Urothelium cell line (cell line): ENCODE measurements at places on chromosomes 6 and 20.
A peak's percentile ranks its signal among the peaks of the same experiment; 100 is the strongest.

DNA sequence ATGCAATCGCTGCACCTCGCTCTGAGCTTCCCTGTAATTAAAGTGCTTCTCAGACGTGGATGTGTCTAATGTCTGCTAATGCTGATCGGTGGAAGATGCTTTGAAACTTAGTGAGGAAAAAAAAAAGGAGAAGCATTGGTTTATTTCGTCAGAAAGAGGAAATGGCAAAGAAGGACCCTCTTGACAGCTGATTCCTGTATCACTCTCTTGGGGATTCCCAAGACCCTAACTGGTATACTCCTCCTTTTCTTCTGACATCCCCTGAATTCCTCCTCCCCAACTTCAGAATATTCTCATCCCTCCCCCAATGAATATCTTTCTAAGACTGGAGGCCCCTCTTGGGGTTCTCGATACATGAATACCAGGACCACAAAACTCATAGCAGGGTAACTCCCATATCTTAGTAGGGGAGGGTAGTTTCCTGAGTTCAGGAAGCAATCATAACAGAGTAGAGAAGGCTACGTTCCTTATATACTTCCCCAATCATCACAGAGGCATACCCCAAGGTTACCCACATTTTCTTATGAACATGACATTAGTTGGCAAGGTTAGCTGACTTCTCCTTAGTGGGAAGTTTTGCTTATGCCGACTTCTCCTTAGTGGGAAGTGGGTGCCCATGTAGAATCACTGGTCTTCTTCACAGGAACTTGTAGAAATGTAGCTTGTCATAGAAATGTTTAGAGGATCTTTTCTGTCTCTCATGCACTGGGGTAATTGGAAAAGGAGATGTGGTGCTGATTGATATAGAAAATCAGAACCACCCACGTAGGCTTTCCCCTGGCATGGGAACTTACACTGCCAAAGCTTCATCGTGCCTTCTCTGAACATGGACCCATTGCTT is 63.8 kb upstream of the ATXN1 start:
- DNase-seq, result no peak

DNA sequence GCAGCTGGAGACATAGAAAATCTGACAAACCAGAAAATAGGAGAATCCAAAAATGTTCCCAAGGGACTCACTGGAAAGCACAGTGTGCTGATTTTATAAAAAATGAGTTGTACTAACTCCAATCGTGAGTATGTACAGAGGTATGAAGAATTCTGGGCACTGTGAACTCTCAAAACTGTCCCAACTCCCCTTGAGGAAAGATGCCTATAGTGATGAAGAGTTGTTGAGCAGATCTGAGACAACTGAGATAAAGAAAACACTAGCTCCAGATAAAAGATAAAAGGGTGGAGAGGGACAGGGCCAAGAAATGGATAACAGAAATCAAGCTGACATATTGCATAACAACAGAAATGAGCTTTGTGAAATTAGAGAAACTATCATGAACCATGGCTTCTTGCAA is 481.4 kb downstream of the MAFB start:
- no peak for DNase-seq

DNA sequence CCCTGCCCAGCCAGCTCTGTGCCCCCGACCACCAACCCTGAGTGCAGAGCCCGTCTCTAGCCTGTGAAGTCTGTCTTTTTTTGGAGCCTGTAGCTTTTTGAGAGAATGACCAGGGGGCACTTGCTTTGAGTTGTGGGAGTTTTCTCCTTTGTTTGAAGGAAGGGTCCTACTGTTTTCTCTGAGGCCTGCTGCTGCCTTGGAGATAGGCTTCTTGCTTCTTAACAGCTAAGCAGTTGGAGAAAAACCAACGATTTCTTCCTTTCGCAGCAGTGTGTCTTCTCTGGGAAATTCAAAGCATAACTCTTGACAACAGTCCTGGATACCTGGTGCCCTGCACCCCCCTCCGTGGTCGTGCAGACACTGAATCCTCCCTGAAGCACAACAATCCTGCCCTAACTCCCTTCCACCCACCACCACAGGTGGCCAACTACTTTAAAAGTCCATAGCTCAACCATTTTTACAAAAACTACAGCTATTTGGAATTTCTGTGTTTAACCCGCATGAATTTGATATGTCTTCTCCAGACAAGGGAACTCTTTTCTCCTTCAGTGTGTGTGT is 61.0 kb downstream of the FAM50B start:
- DNase-seq, result no peak

GRCh38 chr6:113854531-113855499 is 2.3 kb upstream of the MARCKS start:
- DNase-seq, result no peak

- DNase-seq, result no peak
These were observed 135.7 kb downstream of the IBTK start for GRCh38 chr6:82111818-82112217.

GRCh38 chr20:61346996-61347395 is 94.9 kb downstream of the CDH4 start:
- no peak for DNase-seq

- no peak for DNase-seq
These were observed 24.2 kb downstream of the TFAP2A start for GRCh38 chr6:10390495-10391298.

DNA sequence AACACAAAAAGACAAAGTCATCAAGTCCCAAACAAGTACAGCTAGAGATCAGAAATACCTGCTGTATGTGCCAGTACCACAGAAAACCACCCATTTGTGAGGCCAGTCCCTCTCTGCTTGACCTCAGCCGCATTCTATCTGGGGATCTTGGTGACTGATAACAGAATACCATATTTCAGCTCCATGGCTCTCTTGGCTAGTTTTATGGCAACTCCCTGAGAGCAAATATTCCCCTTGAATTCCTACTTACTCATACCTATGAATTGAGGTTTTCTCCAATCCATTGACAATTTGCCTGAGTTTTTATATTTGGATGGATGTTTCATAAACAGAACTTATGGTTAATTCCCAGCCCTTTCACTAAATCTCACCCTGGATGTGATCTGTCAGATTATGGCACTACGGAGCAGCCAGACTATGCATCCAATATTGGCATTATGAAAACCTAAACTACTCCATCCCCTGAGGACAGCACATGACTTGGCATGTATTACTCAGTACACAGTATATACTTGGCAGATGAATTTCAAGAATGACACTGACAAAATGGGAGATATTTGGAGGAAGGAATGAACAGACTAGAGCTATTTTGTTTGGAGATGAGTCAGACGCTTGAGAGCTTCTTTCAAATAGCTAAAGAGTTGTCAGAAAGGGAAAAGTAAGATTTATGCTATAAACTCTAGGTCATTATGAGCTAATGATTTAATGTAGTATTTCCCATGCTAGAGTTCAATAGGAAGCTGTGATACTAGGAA is 95.7 kb downstream of the PRDM1 start:
- DNase-seq, result peak; percentile 8

- DNase-seq, result no peak
These were observed 114.5 kb downstream of the FYN start for GRCh38 chr6:111758608-111759329.

DNA sequence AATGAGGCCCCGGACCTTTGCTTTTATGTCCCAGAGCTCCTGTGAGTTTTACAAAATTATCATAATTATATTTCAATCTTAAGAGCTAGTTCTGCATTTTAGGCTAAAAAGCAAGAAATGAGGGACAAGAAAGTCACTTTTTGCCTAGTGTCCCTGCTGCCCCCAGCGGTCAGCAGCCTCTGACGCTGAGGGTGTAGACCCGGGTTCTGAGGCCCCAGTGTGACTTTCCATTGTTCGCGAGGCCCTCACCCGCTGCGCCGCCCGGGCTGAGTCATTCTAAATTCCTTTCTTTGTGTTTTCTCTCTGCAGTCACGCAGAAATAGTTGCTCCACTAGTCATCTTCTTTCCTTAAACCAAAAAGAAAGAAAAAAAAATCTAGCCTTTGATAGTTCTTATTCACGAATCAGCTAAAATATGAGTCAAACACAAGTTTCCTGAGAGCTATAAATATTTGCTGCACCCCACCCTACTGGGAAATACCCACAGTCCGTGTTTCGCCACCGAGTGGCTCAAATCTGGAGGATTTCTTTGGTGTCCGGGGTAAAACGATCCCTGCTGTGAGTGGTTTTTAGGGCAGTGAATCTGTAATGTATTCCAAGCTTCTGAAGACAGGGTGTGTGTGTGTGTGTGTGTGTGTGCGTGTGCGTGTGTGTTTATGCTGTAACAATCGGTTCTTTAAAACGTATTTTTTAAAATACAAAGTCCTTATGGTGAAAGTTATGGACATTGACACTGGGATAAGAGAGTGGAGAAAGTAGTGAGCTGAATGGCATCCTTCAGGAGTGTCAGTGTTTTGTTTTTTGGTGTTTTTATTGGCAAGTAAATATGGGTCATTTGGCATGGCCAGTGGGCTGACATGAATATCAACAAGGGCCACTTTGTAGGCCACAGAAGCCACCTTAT is 59.7 kb upstream of the EEF1A1 start:
- DNase-seq, result peak; percentile 91
